ENCODE measurements at places on chromosomes 1 and 21.

DNA sequence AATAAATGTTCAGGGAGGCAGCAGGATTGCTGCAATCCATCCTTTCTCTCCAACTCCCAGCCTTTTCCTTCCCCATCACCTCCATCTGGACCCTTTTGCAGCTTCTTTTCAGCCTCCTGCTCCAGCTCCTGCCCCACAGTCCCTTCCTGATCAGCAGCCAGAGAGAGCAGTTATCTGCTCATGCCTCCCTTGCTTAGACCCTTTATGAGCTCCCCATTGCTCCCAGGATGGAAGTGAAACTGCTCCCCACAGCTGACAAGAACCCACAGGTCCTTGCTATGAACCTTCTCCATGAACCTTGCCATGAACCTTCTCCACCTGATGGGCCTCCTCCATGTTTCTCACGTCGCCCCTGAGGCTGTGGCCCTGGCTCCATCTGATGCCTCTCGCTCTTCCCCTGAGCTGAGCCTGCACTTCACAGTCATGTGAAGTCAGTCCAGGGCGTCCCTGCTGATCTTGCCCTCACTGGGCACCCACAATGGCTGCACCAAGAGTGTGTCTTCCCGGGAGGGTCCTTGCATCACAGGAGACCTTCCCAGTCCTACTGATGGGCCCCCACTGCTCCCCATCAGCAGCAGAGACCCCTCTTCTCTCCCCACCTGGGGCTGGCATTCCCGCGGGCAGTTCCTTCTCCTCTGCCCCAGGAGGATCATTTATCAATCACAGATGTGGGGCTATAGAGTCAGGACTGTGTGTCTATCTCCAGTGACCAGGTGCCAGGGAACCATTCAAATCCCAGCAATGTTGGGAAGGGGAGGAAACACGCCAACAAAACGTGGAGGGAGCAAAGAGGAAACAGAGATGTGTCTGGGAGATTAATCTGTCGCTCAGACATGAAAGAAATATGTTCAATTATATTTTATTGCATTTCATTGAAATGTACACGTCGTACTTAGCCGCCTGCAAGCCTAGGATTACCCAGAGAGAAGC, 73.1 kb downstream of the MATN1 start:
- no peak for DNase-seq

DNA sequence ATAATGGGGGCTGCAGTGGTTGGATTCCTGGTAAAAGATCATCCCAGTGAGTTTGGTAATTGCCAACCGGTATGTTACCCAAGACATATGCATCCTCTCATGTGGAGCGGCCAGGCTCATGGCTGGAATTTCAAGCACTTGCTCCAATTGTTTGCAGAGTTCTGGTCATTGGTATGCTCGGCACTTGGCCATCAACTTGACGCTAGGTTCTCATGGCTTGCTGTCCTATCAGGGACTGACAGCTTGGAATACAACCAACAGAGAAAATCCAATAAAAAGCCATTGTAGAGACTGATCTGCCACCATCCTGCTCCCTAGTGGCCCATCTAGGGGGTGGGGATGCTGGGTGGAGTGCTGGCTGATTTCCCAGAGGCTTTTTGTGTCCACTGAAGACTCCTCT, 120.9 kb downstream of the EDEM3 start:
- DNase-seq, result no peak

DNA sequence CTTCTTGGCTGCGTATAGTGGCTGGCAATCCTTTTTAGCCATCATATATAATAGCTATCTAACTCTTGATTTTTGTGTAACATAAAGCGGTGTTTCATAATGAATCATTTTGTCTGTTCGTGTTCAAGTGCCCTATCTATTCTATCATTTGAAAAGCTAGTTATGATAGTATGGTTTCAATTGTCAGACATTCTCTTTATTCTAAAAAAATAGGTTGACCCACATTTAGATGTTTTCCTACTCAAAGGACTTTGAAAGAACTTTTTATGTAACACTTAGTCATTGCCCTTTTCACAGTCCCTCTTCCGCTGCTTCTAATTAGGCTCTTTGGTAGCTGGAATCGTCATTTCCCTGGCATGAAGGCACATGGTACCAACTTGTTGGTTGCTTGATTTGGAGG, 272.2 kb upstream of the B3GALT2 start:
- no peak for DNase-seq

DNA sequence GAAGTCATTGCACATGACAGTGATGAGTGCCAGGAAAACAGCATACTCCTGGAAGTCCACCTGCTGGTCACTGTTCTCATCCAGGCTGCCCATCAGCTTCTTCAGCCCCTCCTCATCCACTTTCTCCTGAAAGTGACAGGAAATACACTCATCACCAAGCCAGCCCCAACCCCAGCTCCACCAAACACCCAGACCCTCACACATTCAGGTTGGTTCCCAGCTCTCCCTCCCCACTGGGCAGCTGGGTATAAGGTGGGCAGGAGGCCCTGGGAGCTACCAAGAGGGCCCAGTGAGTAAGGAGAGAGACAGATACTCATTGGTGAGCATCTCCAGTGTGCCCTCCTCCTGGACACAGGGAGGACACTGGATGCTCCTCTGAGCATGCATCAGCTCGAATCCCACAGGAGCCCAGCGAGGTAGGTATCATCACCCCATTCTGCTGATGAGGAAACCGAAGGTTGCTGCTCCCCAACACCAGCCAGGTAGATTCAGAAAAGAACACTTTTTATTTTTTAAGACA, 4.1 kb downstream of the S100A2 start:
- no peak for DNase-seq

- DNase-seq, result no peak
These were observed 29.6 kb downstream of the DNAH14 start for GRCh38 chr1:224959115-224959514.

DNA sequence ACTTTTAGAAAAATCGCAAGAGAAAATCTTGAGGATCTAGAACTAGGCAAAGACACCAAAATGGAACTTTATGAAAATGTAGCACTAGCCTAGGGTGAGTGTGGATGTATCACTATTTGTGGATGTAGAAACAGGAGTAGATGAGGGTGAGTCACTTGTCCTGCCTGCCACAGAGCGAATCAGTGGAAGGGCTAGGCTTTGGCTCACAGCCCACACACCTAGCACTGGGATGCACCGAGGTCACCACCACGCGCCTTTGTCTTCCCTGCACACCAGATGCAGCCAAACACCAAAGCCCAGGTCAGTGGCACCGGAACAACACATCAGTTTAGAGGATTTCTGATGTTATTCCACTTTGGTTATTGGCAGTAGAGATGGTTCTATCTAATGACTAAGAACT, 38.2 kb downstream of the PKNOX1 start:
- DNase-seq, result no peak

DNA sequence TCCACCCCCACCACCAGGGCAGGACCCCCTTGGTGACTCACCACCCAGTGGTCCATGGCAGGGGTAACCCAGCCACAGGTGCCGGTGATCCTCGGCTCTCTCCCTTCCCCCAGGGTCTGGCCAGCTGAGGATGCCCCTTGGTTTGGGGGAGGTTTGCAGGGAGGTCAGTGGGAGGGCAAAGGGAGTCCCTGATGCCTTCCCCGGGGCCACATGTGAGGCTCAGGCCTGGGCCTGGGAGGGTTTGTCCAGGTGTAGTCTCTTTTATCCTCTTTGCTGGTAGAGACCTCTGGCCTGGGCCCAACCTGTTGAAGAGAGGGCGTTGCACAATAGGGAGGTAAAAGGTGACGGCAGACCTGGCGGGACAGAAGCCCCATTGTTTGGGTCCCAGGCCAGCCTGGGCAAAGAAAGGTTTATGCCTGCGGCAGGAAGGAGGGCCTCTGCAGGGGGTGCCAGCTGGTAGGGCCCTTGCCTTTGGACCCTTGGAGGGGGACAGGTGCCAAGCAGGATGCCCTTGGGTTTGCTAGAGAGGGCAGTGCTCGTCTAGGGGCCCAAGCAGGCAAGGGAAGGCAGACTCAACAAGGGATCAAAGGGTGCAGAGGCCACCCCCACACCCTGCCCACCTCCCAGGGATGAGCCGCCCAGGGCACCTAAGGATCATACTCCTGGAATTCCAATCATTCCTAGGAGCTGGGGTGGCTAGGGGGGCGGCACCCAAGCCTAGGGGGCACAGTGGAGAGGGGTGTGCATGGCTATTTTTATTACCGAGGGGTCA, 760 bp upstream of the TINAGL1 start:
- DNase-seq, result peak; percentile 19

- peak; percentile 64 for DNase-seq
These were observed 7.0 kb upstream of the CDK11B start for GRCh38 chr1:1665815-1666251.

DNA sequence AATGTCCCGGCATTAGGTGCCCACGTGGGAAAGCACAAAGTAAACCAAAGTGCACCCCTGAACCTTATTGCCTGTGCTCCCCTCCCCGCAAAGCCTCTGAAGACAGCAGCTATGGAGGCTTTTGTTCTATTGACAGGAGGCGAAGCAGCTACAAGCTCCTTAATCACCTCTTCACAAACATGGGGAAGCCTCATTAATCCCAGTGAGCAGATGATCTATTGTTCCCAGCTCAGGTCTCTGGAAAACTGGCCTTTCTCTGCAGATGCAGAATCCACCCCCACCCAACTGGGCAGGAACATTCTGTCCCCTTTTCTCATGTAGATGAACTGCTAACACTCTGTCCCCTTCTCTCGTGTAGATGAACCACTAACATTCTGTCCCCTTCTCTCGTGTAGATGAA, 190.5 kb upstream of the CSF3R start:
- DNase-seq, result no peak

DNA sequence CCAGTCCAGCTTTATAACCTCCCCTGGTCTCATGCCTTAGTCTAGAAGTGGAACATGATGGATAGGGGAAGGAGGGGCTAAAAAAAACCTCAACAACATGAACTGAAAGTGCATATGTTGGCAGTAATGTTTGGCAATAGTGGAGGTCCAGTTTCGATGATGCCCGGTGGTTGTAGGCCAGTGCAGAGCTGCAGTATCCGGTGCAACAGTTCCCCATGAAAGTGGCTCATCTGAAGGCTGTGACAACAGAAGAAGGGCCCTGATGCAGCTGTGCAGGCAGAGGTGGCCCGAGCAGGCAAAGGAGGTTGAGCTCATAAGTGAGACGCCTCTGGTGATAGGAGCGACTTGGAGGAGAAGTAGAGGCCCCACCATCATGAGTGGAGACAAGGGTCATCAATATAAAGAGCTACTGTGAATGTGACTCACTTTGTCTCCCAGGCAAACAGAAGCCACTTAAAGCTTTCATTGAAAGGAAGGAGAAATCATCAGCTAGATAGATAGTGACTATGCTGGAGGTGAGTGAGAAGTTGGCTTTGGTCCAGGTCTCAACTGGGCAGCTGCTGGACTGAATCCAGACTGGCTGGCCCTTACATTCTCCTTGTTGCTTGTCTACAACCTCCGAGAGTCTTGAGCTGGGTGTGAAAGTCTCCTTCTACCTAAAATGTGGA, 10.2 kb upstream of the CREG1 start:
- no peak for DNase-seq

- DNase-seq, result no peak
These were observed 207.6 kb downstream of the ROR1 start for GRCh38 chr1:63981408-63981773.

GRCh38 chr1:38064197-38064903, 17.8 kb upstream of the POU3F1 start:
- DNase-seq, result no peak

GRCh38 chr1:168767894-168768584, 39.0 kb upstream of the DPT start:
- no peak for DNase-seq

- DNase-seq, result no peak
These were observed 133.8 kb upstream of the F3 start for GRCh38 chr1:94675373-94675772.

DNA sequence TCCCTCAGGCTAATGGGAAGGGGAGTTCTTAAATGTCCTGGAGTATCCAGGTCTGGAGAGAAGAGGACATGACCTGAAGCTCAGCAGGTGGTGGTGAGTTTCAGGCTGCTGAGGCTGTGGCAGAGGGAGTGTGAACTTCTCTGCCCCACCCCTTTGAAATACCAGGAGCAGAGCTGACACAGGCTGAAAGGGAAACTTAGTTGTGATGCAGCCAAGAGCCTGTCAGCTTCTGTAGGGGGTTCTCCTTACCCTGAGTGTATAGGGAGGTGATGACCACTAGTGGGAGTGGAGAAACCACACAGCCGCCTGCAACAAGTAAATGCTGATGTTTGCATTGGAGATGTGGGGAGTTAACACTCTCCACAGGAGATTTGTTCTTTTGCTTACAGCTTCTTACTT, 152.3 kb downstream of the FCRL5 start:
- DNase-seq, result peak; percentile 25

- DNase-seq, result no peak
These were observed 35.4 kb downstream of the OR2C3 start for GRCh38 chr1:247500865-247501264.

- DNase-seq, result no peak
These were observed 34.2 kb upstream of the TTC22 start for GRCh38 chr1:54835131-54835898.

GRCh38 chr1:246067432-246068216, 439.5 kb downstream of the SMYD3 start:
- no peak for DNase-seq

GRCh38 chr1:235625340-235625739, 24.2 kb downstream of the GNG4 start:
- no peak for DNase-seq

DNA sequence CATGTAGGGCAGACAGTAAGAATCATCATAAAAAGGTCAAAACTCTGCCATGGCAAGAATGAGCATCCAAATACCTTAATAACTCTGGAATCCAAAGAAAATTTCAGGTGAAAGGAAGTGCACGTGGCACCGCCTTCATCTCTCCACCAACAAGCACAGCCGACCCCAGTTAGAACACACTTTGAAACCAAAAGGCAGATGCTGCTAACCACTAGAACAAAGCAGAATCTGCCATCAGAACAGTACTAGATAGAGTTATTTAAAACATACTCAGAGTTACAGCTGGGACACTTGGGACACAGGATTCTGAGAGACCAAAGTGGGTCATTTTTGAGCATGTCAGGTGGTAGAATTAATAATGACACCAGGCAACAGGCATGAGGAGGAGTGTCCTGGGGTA, 106.7 kb upstream of the SOD1 start:
- no peak for DNase-seq

DNA sequence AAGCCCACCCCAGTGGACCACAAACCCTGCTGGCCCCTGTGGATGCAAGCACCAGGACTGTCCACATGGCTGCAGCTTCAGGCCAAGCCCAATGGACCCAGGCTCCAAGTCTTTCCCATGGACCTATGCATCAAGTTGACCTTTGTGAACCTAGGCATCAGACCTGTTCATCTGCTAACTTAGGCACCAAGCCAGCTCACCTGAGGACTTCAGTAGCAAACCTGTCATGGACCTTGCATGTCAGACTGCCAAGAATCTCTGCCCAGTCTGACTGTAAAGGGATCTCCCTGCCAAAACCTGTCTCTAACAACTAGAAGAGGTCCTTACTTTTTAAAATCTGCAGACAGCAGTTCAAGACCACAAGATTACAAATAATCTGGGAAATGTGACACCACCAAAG, 37.8 kb downstream of the FMO3 start:
- DNase-seq, result no peak

- DNase-seq, result no peak
These were observed 15.7 kb upstream of the LMNA start for GRCh38 chr1:156098784-156099183.

- DNase-seq, result no peak
These were observed 37.7 kb downstream of the SH3BGR start for GRCh38 chr21:39489380-39489924.

- no peak for DNase-seq
These were observed 5.1 kb upstream of the BRDT start for GRCh38 chr1:91944087-91944486.

Data from kidney (tissue), 22 donors.